Trophoblast cell (in vitro differentiated cells and primary cell): ENCODE measurements at places on chromosomes 6 and 20.

DNA sequence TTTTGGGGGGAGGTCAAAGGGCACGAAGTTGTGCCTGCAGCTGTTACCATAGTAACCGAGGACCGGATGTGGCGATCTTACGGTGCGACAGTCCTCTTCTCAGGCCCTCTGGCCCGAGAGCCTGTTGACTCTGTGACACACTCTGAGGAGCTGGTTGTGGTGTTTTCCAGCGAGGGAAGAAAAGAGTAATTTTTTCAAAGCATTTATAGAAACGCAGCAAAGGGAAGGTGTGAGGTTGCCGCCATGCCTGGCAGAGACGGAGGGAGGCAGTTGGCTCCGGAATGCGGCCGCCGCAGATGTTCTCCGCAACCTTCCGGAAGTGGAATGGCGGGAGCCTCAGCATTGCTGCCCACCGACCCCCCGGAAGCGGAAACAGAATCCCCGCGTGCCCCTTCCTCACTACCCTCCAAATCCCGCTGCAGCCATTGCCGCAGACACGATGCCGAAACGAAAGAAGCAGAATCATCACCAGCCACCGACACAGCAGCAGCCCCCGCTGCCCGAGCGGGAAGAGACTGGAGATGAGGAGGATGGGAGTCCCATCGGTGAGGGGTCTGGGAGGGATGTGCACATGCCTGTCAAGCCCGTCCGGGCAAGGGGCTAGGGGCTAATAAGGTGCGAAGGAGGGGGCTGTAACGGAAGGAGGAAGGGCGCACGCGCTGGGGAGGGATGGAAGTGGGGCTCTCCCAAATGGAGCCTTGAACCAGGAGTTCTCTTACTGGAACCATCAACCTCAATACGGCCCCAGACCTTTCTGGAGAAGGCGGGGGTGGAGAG, at the start of gene PRR3:
PRR3 (plus strand) TSS at position 390 of the 777 bp plus-strand sequence; CDS start at position 440, 50 bp downstream.
- peak; percentile 91 for DNase-seq

- no peak for DNase-seq
These were observed 4.6 kb downstream of the SGK2 start for GRCh38 chr20:43563429-43563828.

DNA sequence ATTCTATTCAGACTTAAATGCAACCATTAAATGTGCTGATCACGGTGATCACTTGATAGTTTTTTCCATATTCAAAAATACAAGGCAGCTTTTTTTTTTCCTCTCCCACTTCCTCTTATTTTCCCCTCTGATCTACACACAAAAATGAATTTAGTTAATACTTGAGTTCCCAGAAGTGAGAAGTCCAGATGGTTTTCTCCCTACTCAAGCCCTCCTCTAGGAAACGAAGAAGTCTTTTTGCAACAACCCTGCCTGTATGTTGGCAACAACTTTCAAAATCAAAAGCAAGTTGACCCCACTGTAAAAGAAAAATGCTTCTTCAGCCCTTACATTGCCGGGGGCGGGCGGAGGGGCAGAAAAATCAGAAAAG, 24.3 kb downstream of the ARHGAP18 start:
- no peak for DNase-seq

GRCh38 chr6:30799210-30799609, 54.9 kb upstream of the IER3 start:
- no peak for DNase-seq

DNA sequence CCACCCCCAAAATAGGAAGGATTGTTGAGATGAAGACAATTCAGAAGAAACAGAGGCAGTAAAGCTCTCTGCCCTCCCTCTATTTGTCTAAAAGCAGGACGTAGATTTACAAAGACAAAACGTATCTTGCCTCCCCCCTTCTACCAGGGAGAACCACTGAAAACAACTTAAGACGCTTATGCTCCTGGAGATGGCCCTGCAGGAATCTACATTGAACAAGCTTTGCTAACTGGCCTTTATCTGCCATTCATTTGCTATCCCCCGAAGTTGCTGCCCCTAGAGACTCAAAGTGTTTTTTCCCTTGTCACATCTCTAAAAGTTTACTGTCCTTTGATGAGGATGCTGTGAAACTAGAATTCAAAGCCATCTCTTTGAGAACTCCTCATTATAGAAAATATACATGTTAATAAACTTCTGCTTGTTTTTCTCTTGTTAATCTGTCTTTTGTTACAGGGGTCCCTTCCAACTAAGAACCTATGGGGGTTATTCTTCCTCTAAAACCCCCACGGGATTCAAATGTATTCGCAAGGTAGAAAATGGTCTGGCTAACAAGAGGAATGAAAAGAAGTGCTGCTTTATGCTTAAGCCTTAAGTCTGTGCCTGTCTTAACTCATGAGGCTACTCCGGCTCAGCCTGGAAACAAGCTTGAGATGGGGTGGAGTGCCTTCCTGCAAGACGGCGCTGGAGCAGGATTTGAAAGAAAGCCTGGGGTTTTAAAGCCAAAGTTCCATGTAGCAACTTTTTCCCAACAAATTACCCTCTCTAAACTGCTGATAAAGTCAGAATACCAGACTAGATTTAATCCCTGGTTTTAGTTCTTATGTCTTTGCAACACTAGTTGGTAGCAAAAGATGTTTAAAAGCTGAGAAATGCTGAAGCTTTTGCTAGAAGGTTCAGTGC, 88.0 kb downstream of the CLIC5 start:
- no peak for DNase-seq

GRCh38 chr6:10460096-10460495, 45.2 kb upstream of the TFAP2A start:
- no peak for DNase-seq

DNA sequence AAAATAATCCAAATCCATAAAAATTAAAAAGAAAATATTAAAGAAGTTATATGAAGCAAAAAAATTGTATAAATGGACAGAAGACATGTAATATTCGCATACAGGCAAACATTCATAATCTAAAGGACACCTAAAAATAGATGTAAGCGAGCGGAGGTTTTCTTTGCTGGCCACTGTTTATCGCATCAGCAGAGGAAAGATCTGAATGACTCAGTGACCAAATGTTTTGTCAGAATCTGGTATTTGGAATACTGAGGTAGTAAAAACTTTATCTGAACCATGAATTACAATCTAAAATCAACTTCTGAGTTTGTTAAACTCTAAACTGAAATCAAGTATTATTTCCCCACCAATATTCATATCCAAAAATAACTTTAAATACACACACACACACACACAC, 7.8 kb downstream of the TSPYL4 start:
- DNase-seq, result no peak

DNA sequence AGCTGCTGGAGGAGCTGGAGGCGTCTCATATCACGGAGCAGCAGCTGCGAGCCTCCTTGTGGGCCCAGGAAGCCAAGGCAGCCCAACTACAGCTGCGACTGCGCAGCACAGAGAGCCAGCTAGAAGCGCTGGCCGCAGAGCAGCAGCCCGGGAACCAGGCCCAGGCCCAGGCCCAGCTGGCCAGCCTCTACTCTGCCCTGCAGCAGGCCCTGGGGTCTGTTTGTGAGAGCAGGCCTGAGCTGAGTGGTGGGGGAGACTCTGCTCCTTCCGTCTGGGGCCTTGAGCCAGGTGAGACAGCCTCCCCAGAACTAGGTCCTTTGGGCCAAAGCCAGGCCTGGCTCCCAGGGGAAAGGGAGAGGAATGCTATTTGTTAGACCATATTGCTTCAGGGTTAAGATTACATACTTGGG, 31.7 kb downstream of the C20orf173 start:
- no peak for DNase-seq

DNA sequence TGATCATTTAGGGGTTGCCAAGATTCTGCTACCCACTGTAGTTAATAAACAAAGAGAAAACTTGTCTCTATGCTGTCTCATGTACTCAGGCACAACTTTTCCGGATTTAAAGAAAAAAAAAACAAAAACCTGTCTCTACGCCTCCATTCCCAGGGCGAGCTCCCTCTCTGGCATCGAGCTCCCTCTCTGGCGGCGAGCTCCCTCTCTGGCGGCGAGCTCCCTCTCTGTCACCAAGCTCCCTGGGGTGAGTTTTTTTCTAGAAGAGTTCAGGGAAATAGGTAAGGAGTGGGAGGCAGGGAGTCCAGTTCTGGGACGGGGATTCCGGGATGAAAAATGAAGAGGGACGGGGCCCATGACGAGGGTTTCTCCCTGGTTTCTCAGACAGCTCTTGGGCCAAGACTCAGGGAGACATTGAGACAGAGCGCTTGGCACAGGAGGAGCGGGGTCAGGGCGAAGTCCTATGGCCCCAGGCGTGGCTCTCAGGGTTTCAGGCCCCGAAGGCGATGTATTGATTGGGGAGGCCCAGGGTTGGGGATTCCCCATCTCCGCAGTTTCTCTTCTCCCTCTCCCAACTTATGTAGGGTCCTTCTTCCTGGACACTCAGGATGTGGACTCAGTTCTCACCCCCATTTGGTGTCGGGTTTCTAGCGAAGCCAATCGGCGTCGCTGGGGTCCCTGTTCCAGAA, 16.5 kb upstream of the HLA-A start:
- no peak for DNase-seq

GRCh38 chr6:154931711-154932424, 63.2 kb upstream of the TIAM2 start:
- peak; percentile 39 for DNase-seq

DNA sequence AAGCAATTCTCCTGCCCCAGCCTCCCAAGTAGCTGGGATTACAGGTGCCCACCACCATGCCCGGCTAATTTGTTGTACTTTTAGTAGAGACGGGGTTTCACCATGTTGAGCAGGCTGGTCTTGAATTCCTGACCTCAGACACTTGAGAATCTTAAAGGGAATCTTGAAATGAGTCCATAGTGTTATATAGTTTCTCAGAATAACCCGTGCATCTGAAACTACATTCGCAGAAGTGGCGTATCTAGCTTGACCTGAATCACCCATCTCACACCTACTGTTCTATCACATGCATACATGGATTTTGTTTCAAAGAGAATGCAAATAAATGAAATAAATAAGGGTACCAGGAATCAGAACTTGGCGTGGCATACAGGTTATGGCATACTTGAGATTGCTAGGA, 65.0 kb downstream of the NCOA7 start:
- no peak for DNase-seq

- DNase-seq, result no peak
These were observed 44.0 kb upstream of the RNGTT start for GRCh38 chr6:89007209-89008000.

- DNase-seq, result peak; percentile 19
These were observed 20.2 kb upstream of the SLC22A2 start for GRCh38 chr6:160278786-160279310.

- DNase-seq, result no peak
These were observed 11.6 kb upstream of the PLG start for GRCh38 chr6:160690458-160690857.

DNA sequence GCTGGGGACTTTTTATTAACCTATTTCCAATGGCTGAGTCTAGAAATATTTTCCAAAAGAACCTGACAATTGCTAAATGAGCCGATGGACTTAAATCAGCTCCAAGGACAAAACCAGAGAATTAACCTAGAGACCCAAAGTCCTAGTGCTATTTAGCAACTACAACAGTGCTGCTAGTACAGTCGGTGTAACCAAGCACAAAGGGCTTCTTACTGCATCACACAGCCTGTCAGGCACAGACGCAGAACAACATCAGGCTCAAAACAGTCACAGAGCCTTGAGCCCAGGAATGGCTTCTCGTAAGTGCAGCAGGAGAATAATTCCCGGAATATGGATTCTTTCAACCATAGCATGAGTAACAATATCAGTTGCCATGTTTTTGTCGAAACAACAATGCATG, 70.0 kb downstream of the GFOD1 start:
- no peak for DNase-seq

GRCh38 chr20:39700528-39700927, 738.4 kb downstream of the DHX35 start:
- DNase-seq, result no peak

- no peak for DNase-seq
These were observed 60.2 kb upstream of the L3MBTL3 start for GRCh38 chr6:129957941-129958898.

DNA sequence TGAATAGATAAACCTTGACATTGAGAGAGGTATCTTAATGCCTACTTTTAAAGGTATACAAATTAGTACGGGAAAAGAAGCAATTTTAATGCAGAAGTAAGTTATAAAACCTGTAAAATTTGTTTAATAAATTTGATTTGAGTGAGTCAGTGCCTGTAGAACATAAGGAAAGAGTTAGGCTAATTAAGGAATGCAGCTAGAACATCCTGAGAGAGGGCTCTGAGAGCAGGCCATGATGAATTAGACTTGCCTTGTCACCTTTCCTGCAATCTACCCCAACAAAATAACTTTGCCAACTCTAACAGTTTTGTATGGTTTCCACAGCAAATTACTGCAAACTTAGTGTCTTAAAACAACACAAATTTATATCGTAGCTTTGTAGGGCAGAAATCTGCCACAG, 700.8 kb downstream of the RFPL4B start:
- no peak for DNase-seq

DNA sequence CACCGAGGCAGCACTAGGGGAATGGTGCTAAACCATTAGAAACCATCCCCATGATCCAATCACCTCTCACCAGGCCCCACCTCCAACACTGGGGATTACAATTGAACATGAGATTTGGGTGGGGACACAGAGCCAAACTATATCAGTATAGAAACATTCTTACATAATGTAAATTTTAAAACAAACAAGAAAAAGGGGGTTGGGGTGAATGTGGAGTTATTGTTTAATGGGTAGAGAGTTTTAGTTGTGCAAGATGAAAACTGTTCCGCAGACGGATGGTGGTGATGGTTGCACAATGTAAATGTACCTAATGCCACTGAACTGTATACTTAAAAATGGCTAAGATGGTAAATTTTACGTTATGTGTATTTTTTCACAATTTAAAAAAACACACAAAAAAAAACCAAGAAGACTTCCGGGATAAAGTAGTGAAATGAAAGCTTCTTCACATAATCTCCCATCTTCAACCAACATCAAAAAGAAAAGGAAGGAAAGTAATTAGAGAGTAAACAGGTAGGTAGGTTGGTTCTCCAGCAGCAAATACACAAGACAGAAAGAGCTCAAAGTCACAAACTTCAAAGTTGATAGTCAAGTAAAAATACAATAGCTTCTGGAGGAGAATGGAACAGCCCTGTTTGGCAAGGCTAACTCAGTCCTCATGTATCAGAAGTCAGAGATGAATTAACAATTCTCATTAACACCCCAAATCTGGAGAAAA, 16.3 kb downstream of the RARS2 start:
- DNase-seq, result no peak

- no peak for DNase-seq
These were observed 4.8 kb downstream of the TRIM10 start for GRCh38 chr6:30156262-30156599.

DNA sequence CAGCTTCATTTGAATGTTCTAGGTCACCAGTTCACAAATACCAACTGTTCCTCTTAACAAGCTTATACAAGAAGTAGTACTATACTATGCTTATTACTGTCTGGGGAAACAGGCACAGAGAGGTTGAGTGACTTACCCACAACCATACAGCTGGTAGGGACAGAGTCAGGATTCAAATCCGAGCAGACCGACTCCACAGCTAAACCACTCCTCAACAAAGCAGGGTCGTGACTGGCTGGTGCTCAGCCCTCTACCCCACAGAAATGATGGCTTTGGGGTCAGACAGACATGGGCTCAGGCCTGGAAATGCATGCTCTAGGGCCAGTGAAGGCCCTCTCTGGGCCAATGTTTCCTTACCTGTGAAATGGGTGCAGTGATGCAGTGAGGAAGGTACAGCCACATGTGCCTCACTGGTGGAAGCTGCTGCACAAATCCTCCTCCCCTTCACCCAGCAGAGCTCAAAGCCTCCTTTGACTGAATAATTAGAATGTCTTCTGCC, 63.6 kb downstream of the MRPL14 start:
- no peak for DNase-seq
